ENCODE measurements at places on chromosomes 11 and 22.

DNA sequence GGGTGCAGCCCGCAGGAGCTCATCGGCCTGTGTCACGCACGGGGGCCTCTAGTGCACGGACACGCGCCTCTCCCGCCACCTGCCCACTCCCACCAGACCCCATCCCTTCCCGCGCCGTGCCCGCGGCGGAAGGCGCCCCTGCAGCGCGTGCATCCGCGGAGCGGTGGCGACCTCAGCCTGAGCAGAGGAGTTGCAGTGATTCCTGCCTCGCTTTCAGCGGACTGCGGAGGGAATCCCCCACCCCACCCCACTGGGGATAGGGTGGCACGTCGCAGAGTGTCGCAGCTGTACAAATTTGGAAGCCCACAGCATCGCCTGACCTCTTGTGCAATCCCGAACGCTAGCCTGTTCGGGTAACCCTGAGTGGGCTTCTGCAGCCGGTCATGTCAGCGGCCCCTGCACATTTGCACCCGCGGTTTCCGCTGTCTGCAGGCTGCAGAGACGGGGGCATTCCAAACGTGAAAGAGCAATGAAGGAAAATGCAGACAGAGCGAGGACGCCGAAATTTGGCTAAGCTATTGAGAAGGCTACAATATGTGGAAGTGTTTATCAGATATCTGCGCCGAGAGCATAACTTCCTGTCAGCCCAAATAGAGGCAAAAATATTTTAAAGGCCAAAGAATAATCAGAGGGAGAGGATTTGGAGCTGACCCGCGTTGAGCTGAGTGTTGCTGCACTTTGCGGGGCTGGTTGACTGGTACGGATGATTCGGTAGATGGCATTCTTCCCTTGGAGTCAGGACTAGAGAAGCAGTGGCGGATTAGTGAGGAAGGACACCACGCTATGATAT lies 617 bp upstream of the ARHGAP20 start:
- H3K36me3 ChIP-seq = no peaks in the 10 kb centered on the region
- no peak overlapping the region for H3K27ac ChIP-seq
- DNase-seq = peak; percentile 7
- peaks cover 27% of the 10 kb centered on the region for H3K4me1 ChIP-seq

DNA sequence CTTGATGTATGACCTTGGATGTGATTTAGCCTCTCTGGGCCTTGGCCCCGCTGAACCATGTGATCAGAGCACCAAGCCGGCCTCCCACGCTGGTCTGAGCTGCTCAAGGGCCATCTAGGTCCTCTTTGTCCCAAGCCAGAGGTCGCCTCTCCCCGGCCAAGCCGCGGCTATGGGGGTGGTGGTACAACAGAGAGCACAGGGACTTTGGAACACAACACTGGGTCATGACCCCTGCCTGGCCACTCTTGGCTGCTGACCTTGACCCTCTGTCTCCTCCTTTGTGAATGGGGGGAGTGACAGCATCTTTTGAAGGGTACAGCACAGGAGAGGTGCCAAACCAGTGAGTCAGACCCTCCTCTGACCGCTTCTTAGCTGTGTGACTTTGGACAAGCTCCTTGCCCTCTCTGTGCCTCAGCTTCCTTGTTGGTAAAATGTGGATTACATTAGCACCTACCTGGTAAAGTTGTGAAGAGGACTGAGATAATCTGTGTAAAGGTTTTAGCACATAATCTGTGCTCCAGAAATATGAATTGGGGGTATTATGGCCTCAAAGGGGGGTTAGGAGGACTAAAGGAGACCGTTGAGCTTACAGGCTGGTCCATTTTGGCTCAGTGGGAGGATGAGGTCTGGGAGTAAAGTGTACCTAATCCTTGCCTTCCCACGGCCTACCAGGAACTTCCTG lies 4.7 kb downstream of the SCYL1 start:
- peaks cover 36% of the 10 kb centered on the region for H3K4me1 ChIP-seq
- DNase-seq = no peak
- no peak overlapping the region for H3K27ac ChIP-seq
- no peaks in the 10 kb centered on the region for H3K27me3 ChIP-seq

GRCh38 chr22:49513358-49513851 lies 314.3 kb downstream of the BRD1 start:
- peaks cover 53% of the 10 kb centered on the region for H3K4me1 ChIP-seq
- no peak overlapping the region for H3K4me3 ChIP-seq
- DNase-seq = no peak
- H3K27ac ChIP-seq = no peak overlapping the region
- peaks cover 6% of the 10 kb centered on the region for H3K36me3 ChIP-seq

GRCh38 chr11:45984192-45984591 lies 61.7 kb downstream of the LARGE2 start:
- peaks cover 34% of the 10 kb centered on the region for H3K4me1 ChIP-seq
- no peaks in the 10 kb centered on the region for H3K27me3 ChIP-seq
- DNase-seq = no peak
- no peak overlapping the region for H3K4me3 ChIP-seq
- H3K36me3 ChIP-seq = peaks cover 8% of the 10 kb centered on the region
